ENCODE measurements at places on chromosomes 2 and 18.

- DNase-seq, result no peak
Measured at GRCh38 chr2:215917953-215918620, 95.3 kb downstream of the MREG start.

GRCh38 chr18:59451963-59452362 lies 92.9 kb upstream of the LMAN1 start:
- DNase-seq, result no peak

DNA sequence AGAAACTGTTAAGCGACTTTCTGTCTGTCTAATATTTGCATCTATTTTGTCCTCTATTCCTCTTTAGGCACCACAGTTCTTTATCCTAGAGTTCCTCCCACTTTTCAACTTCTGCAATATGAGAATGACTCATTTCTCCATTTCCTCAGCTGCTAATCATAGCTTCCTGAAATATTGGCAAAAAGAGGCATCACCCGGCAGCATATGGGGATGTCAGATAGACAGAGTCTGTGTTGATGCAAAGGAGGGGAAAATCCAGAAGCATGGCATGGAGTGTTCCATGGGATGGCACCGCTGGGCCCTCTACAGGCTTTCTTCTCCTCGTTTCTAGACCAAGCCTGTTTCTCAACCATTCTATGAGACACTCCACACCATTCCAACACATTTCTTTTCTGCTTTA lies 93.4 kb downstream of the DOCK10 start:
- peak; percentile 41 for DNase-seq

DNA sequence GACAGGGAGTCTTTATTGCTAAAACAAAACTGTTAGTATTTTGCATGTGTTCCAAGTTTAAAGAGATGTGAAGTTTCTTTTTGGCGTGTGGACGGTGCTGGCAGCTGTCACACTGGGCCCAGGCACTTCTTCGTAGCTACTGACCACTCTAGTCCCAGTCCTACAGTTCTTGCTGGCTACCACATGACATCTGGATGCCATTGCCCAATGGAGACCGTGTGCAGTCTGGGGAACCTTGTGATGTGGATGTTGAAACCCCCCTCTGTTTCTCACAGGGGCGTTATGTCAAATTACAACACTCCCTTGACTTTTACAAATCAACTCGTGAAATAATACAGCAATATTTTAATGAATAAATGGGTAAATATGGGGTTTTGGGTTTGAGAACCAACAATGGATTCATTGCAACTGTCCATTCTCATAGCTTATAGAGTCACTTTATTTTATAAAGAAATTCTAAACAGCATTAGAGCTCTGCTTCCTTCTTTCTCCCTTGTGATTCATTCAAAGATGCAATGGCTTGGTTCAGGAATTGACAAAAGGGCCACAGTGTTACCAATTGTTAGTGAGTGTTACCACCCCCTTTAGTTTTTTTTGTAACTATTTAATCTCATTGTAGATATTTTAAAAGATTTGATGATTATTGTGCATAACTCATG lies 1.2 kb downstream of the GPD2 start:
- DNase-seq, result no peak

GRCh38 chr2:128273469-128274081 lies 45.1 kb downstream of the HS6ST1 start:
- no peak for DNase-seq

GRCh38 chr2:147331790-147332419 lies 512.9 kb upstream of the ACVR2A start:
- DNase-seq, result no peak

DNA sequence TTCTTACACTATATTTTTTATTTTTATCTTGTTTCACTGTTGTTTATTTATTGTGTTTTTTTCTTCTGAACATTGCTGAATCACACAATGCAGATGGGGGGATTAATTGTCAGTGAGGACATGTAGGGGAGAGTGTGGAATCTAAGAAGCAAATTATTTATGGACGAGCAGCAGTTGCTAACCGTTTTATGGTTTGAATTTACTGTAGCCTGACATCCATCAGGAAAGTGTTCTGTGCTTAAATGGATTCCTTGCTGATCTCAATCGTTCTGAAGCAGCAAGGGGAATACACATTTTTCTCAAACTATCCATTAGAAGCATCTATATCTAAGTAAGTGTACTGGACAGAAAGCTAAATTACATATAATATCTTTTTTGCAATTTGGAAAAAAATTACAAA lies 119.5 kb downstream of the CD8B2 start:
- no peak for DNase-seq

- no peak for DNase-seq
Measured at GRCh38 chr18:51933903-51934302, 406.1 kb upstream of the DCC start.

GRCh38 chr2:60679036-60679780 lies 76.9 kb upstream of the PAPOLG start:
- no peak for DNase-seq

- DNase-seq, result no peak
Measured at GRCh38 chr2:227413371-227413770, 25.6 kb upstream of the SCYGR1 start.

DNA sequence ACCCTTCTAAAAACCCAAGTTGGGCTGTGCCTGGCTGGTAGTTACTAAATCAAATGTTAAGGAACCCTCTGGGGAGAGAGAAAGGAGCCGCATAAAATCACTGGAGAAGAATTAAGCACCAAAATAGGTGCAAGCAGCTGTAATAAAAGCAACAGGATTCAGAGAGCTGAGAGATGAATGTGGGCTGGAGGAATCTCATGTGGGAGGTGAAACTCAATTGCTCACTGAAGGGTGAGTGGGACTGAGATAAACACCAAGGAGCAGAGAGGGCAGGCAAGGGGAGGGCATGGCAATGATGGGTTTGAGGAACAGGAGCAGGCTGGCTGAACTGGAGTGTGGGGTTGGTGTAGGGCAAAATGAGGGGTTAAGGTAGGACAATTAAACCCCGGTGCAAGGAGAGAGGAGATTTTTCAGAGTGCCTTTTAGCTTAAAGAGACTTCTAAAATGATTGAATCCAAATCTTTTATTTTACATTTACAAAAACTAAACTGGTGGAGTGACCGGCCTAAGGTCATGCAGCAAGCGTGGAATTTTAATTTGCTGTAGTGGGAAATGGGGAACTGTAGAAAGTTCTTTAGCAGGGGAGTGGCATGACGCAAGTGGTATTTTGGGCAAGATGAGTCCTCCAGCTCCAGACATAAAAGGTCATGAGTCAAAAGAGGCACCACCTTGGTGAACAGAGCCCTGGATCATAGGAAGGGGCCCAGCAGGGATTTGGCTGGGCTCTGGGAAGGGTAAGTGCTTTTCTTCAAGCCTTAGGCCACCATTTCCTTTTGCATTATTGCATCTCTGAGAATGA lies 10.5 kb downstream of the PLB1 start:
- DNase-seq, result no peak

DNA sequence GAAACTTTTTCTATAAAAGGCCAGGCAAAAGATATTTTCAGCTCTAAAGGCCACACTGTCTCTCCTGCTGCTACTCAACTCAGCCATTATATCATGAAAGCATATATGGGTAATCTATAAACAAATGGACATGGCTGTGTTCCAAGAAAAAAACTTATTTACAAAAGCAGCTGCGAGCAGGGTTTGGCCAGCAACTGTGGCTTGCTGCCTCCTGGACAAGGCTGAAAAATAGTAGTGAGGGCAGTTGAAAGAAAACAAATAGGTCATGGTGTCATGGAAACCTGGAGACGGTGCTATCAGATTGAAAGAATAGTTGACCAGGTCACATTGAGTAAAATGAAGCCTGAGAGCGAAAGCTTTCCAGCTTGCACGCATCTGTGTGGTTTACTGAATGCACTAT lies 89.2 kb upstream of the LRATD1 start:
- DNase-seq, result no peak

DNA sequence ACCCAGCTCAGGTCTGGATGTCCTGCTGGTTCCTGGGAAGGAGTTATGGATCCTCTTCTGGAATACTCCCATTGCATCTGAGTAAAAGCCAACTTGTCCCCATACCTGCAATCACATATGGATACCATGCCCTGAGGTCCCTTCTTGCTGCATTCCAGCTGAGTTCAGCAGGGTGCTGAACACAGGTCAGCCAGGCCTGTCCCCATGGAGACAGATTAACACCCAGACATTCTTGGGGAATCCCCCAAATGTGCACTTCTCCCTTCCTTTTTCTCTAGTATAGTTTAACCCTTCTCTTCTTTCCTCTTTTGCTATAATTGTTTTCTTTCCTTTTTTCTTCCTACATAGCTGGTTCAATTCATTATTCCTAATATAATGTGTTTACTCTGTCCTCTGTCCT lies 799.6 kb upstream of the HS6ST1 start:
- no peak for DNase-seq

DNA sequence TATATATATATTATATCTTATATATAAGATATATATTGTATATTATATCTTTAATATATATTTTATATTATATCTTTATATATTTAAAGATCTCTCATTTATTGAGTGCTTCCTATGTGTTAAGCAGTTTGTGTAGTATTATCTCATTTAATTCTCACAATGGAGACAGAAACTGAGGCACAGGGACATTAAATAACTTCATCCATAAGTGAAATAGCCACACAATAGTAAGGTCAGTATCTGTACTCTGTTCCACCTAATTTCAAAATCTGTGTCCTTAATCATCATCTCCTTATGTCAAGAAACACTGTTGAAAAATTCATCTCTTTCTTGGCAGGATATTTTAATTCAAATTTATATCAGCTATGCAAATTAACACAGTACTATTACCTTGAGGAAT lies 52.8 kb upstream of the CD302 start:
- no peak for DNase-seq

All from upper lobe of left lung (tissue), 6 donors.